ENCODE measurements at places on chromosomes 6 and 20.

DNA sequence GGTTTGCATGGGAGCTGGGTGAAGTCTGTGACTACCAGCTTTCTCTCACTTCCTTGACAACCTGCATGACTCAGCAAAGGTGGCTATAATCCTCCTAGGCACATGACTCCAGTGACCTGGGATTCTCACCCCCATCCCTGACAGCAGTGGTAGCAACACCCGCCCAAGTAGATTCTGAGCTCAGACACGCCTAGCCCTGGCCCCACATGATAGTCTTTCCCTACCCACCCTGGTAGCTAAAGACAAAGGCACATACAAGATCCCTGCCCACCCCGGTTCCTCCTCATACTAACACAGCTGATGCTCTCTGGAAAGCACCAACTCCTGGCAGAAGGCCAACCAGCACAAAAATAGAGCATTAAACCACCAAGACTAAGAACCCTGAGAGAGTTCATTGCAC lies 25.9 kb upstream of the CRISP1 start:
- no peak for DNase-seq

DNA sequence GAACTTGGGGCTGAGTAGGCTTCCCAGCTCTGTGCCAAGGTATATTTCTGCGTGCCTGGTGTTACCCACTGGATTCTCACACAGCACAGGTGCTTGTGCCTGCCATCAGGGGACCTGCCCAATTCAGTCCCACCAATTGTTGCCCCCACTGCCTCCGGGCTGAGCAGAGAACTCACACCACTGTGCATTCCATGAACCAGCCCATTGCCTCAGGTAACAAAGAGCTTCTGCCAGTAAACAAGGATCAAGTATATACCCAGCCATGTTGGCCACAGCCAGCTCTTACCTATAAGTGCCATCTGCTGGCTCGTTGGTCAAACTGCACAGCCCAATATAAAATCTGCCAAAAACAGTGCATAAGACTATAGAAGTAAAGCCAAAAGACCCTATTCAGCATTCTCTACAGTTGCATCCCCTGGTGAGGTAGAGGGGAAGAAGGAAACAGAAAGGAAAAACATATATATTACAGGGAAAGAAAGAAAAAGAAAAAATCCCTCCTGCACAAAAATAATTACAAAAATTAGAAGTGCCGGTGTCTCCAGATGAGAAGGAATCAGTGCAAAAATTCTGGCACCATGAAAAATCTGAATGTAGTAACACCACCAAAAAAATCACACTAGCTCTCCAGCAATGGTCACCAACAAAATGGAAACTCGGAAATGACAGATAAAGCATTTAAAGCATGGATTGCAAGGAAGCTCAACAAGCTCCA lies 241.4 kb downstream of the IBTK start:
- DNase-seq, result no peak

GRCh38 chr6:168765752-168766151 lies 324.8 kb downstream of the SMOC2 start:
- no peak for DNase-seq

- DNase-seq, result no peak
Observed at GRCh38 chr20:24469116-24469893, at the start of gene SYNDIG1. TSS of gene SYNDIG1 (plus strand) at chr20:24469629. CDS start at chr20:24543098, 73,469 bp downstream.

- DNase-seq, result no peak
Observed at GRCh38 chr6:10081075-10081474, 333.8 kb downstream of the TFAP2A start.

DNA sequence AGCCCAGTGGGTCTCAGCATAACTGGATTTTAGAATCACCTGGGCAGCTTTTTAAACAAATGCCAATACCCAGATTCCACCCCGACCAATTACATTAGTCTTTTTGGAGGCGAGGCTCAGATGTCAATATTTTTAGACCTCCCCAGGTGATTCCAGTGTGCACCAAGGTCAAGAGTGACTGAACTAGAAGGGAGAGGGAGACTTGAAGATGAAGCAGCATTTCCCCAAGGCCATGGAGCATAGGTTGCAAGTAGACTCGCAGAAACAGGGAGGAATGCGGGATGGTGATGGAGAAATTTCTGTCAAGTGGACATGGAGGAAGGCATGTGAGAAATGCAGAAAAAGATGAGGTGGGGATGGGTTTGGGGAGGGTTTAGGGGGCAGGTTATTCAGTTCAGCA lies 64.9 kb downstream of the BCAS1 start:
- no peak for DNase-seq

DNA sequence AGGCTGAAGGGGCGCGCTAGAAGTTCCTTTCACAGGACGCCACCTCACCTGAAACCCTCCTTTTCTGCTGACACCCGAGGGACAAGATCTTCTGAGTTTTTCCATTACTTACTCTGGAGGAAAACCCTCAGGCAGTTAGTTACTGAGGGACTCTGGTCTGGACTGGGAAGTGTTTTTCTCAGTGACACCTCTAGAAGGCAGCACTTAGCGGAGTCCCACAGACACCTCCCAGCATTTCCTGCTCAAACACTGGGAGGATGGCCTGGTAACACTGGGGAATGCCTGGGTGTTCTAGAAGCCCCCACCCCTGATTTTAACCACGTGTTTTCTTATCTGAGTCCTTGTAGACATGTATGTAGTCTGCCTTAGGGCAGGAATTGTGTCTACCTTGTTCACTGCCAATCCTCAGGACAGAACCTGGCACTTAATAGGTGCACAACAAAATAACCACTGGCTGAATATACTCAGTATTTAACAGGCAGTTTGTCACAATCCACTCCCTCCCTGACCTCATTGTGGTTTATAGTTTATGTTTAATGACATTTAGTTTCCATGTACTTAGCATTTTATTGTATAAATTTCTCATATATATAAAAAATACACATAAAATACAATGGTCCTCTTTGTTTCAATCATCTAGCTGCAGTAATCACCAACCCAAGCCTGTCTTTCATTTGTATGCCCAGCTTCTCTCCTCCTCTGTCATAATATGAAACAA lies 4.8 kb downstream of the GSTA3 start:
- DNase-seq, result no peak

DNA sequence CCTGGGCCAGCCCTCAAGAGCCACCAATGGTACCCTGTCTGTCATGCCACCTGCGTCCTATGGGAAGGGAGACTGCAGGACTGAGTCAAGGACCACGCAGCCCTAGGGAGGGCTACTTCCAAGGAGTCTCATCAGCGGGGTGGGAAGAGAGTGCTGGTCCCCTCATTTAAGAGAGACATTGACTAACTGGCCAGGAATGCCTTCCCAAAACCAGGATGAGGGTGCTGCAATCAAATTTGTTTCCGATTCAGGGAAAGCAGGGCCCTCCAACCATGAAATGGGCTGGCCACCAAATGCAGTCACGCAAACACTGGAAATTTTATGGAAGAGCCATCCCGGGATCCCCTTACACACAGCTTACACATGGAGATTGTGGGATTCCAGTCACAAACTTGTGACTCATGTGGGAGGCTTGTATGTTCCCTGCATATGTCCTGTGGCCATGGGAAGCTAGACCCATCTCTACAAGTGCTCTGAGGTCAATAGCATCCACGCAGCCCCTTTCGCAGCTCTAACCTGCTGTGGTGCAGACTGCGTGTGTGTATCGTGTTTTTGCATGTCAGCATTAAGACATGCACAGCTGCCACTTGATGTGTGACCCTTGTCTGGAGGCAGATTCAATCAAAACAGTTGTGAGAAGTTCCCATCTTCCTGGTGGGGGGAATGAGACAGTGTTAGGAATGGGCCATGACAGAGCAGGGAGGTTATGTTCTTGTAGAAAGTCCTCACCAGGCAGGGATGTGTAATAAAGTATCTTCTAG lies 53.0 kb upstream of the CST7 start:
- DNase-seq, result no peak

DNA sequence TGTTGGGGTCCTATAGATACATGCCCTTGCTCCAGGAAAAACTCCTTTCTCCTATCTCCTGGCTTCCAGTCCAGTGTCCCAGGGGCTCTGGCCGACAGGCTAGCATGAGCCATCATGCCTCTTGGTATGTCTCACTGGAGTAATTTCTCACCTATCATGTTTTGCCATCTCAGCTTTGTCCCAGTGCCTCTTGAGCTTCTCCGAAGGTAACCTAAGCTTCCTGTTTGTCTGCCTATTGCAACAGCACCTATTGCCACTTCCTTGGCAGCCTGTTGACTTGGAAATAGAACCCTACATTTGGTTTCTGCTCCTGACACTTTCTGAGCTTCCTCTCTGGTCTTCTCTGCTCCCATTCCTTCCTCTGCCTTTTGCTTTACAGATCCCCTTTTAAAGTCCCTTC lies 197.7 kb downstream of the KCNQ5 start:
- DNase-seq, result no peak

DNA sequence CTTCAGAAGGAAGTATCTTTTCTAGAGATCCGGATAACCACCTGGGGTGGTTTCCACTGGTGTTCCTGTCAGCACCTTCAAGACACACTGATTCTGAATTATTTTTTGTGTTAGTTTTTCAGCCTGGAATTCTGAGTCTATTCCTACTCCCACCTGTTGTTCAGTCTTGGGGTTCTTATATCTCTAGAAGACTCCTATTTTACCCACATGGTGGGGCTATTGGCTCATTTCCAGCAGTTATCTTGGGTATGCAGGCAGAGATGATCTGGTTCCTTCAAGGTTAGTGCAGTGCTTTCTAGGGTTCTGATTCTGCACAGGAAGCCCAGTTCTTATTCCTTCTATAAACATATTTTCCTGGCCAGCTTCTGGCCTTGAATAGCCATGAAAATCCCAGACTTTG lies 175.6 kb upstream of the PDE7B start:
- DNase-seq, result no peak

DNA sequence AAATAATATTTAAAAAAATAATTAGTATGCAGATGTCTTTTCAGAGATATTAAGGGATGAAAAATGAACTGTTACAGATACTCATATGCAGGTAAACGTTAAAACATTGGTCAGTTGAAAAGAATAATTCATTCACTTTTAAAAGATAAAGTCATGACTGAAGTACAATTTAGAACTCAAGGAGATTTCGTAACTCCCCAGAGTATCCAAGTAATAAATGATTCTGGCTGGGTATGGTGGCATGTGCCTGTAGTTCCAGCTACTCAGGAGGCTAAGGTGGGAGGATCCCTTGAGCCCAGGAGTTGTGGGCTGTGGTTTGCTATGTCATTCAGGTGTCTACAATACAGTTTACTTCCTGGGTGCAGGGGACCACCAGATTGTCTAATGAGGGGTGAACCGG lies 122.3 kb upstream of the TMEM181 start:
- no peak for DNase-seq

DNA sequence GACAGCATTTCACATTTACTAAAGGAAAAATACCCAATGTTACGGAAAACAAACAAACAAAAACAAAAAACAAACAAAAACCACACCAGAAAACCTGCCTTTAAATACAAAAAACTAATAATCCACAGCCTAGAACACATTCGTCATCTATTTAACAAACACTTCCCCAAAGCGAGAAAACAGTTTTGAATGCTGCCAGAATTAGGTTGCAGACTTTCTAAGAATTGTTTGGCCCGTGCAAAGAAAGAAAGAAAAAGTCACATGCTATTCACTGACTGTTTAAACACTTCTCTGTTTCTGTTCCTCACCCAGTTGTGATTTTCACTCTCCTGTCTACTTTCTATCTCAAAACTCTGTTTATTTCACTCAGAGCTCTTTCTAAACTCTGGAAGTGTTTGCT lies 52.5 kb downstream of the BCAS1 start:
- no peak for DNase-seq

DNA sequence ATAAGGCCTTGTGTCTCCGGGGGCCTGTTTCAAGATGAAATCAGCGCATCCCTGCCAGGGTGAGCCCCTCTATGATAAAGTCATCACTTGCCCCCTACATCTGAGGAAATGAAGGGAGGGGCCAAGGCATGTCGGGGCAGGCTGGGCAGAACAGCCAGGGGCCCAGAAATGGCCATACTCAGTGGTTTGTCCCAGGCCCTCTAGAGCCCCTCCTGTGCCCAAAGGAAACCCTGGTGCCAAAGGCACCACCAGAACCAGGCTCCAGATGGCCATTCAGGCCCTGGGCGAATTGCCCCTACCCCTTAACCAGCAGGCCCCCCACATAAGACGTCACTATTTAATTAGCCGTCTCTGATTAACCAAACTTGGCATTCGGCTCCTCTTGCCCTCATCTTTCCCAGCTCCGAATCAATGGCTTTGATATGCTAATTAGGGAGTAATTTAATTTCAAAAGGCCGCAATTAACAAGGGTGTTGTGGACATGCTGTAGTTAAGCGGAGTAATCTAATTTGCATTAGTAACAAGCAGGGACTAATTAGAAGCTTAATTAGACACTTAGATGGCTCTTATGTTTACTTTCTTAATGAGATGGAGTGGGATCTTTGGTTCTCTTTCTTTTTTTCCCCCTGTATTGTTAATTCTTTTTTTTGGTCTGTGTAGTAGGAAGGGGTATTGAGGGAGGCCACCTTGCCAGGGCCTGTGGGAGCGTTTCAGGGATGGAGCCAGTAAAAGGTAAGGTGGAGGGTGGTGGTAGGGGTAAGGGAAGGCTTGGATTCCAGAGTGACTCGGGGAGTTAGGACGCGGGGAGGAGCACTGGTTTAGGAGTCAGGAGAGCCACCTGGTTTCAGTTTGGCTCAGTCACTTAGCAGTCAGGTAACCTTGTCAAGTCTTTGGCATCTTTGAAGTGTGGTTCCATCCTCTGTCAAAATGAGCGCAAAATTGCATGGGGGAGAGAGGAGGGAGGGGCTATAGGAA lies 9.4 kb downstream of the FOXP4 start:
- no peak for DNase-seq

- no peak for DNase-seq
Observed at GRCh38 chr20:21437816-21438215, 40.5 kb upstream of the NKX2-4 start.

GRCh38 chr20:36159833-36160232 lies 5.3 kb downstream of the EPB41L1 start:
- no peak for DNase-seq

GRCh38 chr20:2004171-2004570 lies 10.3 kb upstream of the PDYN start:
- no peak for DNase-seq

- DNase-seq, result no peak
Observed at GRCh38 chr20:50344232-50345071, 153.8 kb downstream of the CEBPB start.

DNA sequence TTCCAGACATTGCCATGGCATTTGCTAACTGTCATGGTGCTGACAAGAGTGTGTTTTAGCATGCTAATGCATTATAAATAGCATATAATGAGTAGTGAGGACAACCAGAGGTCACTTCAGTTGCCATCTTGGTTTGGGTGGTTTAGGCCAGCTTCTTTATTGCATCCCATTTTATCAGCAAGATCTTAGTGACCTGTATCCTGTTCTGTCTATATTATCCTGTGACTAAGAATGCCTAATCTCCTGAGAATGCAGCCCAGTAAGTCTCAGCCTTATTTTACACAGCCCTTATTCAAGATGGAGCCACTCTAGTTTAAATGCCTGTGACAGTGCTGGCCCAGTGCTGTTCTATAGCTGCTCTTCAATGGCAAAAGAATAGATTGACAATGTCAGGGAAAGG lies 781.0 kb upstream of the ADGRB3 start:
- no peak for DNase-seq

Measured in GM04503 (cell line).